ENCODE measurements at places on chromosomes 3 and 15. TPM values are rescaled to one million over a fixed set of nuclear protein-coding genes. Genes with fewer than 3 reads are reported as not detected.

ZNF501 gene
- 3.1 TPM for polyA plus RNA-seq

TGM4 gene
- 0.62 TPM for polyA plus RNA-seq

EHHADH gene
- 3.6 TPM for polyA plus RNA-seq

CD86 gene
- polyA plus RNA-seq: 18.0 TPM

IL20RB gene
- polyA plus RNA-seq: 5.4 TPM

SLC22A14 gene
- 0.21 TPM for polyA plus RNA-seq

ZKSCAN7 gene
- 5.3 TPM for polyA plus RNA-seq

IGSF10 gene
- 0.48 TPM for polyA plus RNA-seq

DCBLD2 gene
- 5.5 TPM for polyA plus RNA-seq

NTRK3 gene
- 5.8 TPM for polyA plus RNA-seq

USP50 gene
- polyA plus RNA-seq: not detected

P2RY12 gene
- polyA plus RNA-seq: 0.59 TPM

BSN gene
- 0.09 TPM for polyA plus RNA-seq

SEMA3F gene
- polyA plus RNA-seq: 19.7 TPM

ERICH6 gene
- polyA plus RNA-seq: 0.02 TPM

CNTN4 gene
- polyA plus RNA-seq: 9.4 TPM

RAB6B gene
- polyA plus RNA-seq: 2.1 TPM

GPR62 gene
- polyA plus RNA-seq: 0.02 TPM
